ENCODE measurements at places on chromosomes 3 and 15. TPM values are rescaled to one million over a fixed set of nuclear protein-coding genes. Genes with fewer than 3 reads are reported as not detected.

DNA sequence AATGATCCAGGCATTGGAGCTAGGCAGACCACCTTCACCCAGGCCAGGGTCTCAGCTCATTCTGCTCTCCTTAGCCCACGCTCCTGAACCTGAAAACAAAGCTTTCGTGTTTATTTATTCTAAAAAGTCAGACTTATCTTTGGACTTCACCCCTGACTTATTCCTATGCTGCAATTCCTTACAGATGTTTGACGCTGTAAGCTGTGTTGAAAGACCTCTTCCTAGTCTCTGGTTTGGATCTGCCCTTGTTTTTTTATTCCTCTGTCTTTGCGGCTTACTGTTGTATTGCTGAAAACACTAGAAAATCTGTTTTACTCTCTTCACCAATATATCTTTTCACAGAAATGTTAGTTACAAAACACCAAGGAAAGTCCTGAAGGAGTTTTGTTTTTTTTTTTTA lies 40.5 kb upstream of the LDHAL6B start:
- no peak for DNase-seq
- H3K36me3 ChIP-seq: peaks cover 21% of the 10 kb centered on the region
- H3K27me3 ChIP-seq: no peaks in the 10 kb centered on the region
- no peaks in the 10 kb centered on the region for H3K4me1 ChIP-seq
- H3K4me3 ChIP-seq: no peak overlapping the region

- no peak overlapping the region for H3K4me3 ChIP-seq
- H3K4me1 ChIP-seq: no peaks in the 10 kb centered on the region
- DNase-seq: peak; percentile 20
- H3K27me3 ChIP-seq: no peaks in the 10 kb centered on the region
Measured at GRCh38 chr15:64455961-64456371, 4.4 kb upstream of the ZNF609 start.

GRCh38 chr3:54780336-54780735 lies 147.5 kb downstream of the LRTM1 start:
- H3K27ac ChIP-seq: no peak overlapping the region
- no peaks in the 10 kb centered on the region for H3K4me1 ChIP-seq

GRCh38 chr15:62067448-62068044 lies 769 bp downstream of the C2CD4A start:
- peak overlapping the region; percentile 48 for H3K27ac ChIP-seq
- H3K4me1 ChIP-seq: peaks cover 25% of the 10 kb centered on the region
- DNase-seq: peak; percentile 28
- peak overlapping the region; percentile 68 for H3K4me3 ChIP-seq
- H3K36me3 ChIP-seq: no peaks in the 10 kb centered on the region
- H3K27me3 ChIP-seq: peaks cover 15% of the 10 kb centered on the region

DNA sequence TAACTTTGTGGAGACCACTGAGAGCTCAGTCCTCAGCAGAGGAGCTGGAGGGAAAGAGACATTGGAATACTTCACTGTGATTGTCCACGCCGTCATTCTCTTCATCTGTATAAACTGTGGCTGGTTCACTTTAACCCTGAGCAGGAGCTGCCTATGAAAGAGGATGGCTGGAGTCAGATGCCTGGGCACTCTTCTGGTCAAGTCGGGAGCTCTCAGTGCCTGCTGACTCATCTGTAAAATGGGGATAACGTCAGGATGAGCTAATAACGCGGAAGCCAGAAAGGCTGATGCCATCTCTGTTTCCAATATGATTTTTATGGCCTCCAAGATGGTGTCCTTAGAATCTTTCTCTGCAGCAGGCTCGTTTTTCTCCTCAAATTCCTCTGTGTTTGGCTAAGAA lies 51.6 kb upstream of the MRPS22 start:
- no peak for DNase-seq
- peaks cover 6% of the 10 kb centered on the region for H3K27me3 ChIP-seq
- H3K4me1 ChIP-seq: no peaks in the 10 kb centered on the region
- no peak overlapping the region for H3K4me3 ChIP-seq
- no peaks in the 10 kb centered on the region for H3K36me3 ChIP-seq

DNA sequence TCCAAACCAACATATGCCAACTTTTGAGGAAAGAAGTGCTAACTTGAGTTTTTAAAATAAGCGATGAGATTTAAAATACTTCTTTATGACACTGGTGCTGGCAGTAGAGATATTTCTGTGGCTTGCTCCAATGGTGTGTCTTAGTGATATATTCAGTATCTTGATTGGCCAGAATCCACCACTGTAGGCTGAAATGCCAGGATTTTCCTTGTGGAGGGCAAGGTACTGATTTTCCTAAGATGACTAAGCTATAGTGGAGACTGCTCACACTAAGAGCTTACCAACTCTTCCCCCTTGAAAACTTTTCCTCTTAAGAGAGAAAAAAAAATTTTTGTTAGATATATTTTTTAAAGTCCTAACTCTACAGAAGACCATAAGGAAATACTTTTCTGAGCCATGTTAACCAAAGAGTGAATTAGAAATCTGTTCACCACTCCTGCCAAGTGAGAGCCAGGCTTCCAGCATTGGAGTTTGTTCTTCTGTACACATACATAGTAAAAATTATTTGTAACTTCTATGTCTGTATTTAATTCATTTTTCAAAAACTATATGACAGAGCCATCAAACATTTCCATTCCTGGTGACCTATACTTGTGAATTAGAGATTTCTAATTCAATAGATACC lies 109.1 kb downstream of the PPP2R3A start:
- no peaks in the 10 kb centered on the region for H3K4me1 ChIP-seq
- no peaks in the 10 kb centered on the region for H3K27me3 ChIP-seq
- no peak overlapping the region for H3K4me3 ChIP-seq
- no peak for DNase-seq
- no peak overlapping the region for H3K27ac ChIP-seq
- H3K36me3 ChIP-seq: no peaks in the 10 kb centered on the region

DNA sequence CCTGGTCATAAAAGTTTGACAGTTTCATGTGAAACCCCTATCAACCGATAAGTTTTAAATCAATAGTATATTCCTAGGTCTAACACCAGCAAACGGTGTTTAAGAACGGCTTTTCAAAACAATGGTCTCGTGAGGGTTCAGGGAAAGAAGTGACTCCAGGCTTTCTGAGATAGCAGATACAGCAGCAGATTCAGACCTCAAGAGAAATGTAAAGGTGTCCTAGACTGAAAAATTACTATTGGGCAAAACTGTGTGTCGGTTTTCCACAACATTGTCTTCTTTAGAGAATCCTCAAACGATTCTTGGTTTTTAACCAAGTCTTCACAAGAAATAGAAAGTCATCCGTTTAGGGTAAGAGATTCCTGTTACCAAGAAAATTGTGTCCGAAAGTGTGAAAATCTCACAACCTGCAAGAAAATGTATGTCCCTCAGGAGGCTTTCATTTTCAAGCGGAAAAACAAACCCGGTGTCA lies 1.2 kb downstream of the SETD2 start:
- DNase-seq: no peak
- H3K4me1 ChIP-seq: peaks cover 43% of the 10 kb centered on the region
- no peaks in the 10 kb centered on the region for H3K27me3 ChIP-seq
- H3K27ac ChIP-seq: peak overlapping the region; percentile 99
- H3K4me3 ChIP-seq: peak overlapping the region; percentile 95
- no peaks in the 10 kb centered on the region for H3K36me3 ChIP-seq

GRCh38 chr3:152452318-152452717 lies 183.6 kb downstream of the MBNL1 start:
- DNase-seq: no peak
- H3K27ac ChIP-seq: no peak overlapping the region
- peaks cover 4% of the 10 kb centered on the region for H3K4me1 ChIP-seq

- no peak for DNase-seq
- no peaks in the 10 kb centered on the region for H3K27me3 ChIP-seq
- no peaks in the 10 kb centered on the region for H3K36me3 ChIP-seq
- H3K27ac ChIP-seq: no peak overlapping the region
- H3K4me3 ChIP-seq: no peak overlapping the region
Measured at GRCh38 chr3:146739203-146739671, 134.1 kb upstream of the PLSCR5 start.

DNA sequence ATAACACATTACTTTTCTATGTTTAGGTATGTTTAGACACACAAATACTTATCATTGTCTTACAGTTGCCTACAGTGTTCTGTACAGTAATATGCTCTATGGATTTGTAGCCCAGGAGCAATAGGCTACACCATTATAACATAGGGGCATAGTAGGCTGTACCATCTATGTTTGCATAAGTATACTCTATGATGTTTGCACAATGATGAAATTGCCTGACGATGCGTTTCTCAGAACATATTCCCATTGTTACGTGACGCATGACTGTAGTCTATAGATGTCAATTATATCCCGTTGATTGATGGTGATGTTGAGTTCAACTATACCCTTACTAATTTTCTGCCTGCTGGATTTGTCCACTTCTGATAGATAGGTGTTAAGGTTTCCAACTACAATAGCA lies 139.4 kb upstream of the PFN2 start:
- H3K27me3 ChIP-seq: no peaks in the 10 kb centered on the region
- no peaks in the 10 kb centered on the region for H3K4me1 ChIP-seq
- no peaks in the 10 kb centered on the region for H3K36me3 ChIP-seq

- H3K27ac ChIP-seq: no peak overlapping the region
- no peaks in the 10 kb centered on the region for H3K4me1 ChIP-seq
- no peak for DNase-seq
- H3K36me3 ChIP-seq: no peaks in the 10 kb centered on the region
- no peak overlapping the region for H3K4me3 ChIP-seq
Measured at GRCh38 chr15:78838489-78838888, 27.2 kb upstream of the ADAMTS7 start.

GRCh38 chr15:57184502-57184901 lies 191.8 kb upstream of the CGNL1 start:
- no peaks in the 10 kb centered on the region for H3K27me3 ChIP-seq
- H3K4me3 ChIP-seq: no peak overlapping the region
- no peak overlapping the region for H3K27ac ChIP-seq
- H3K4me1 ChIP-seq: peaks cover 5% of the 10 kb centered on the region
- DNase-seq: no peak
- no peaks in the 10 kb centered on the region for H3K36me3 ChIP-seq

GRCh38 chr3:52087731-52088130 lies 31.4 kb upstream of the DUSP7 start:
- no peak overlapping the region for H3K4me3 ChIP-seq
- no peak overlapping the region for H3K27ac ChIP-seq
- H3K27me3 ChIP-seq: no peaks in the 10 kb centered on the region

GRCh38 chr3:22262386-22262785 lies 511.4 kb upstream of the ZNF385D start:
- no peaks in the 10 kb centered on the region for H3K27me3 ChIP-seq
- no peaks in the 10 kb centered on the region for H3K4me1 ChIP-seq
- no peak for DNase-seq
- no peak overlapping the region for H3K4me3 ChIP-seq

DNA sequence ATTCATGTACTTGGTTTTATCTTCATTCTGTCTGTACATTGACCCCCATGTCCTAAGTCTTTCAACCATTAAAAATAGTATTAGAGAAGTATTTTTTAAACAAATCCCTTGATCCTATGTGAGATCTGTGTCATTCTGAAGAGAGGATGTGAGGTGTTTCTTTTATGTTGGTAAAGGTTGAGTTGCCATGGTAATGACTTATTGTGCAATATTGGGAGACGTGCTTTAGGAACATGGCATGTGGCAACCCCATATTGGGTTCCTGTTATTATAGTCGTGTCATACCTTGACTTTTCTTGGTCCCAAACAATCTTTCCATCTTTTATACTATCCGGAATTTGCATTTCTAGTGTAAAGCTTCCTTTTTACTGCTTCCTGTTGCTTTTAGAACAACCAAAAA lies 203.1 kb downstream of the KCNAB1 start:
- no peak overlapping the region for H3K4me3 ChIP-seq
- DNase-seq: no peak
- no peaks in the 10 kb centered on the region for H3K36me3 ChIP-seq
- no peaks in the 10 kb centered on the region for H3K4me1 ChIP-seq

GRCh38 chr3:18378218-18378617 lies 46.9 kb downstream of the SATB1 start:
- no peak overlapping the region for H3K4me3 ChIP-seq
- no peaks in the 10 kb centered on the region for H3K36me3 ChIP-seq
- no peak for DNase-seq
- H3K4me1 ChIP-seq: no peaks in the 10 kb centered on the region

DNA sequence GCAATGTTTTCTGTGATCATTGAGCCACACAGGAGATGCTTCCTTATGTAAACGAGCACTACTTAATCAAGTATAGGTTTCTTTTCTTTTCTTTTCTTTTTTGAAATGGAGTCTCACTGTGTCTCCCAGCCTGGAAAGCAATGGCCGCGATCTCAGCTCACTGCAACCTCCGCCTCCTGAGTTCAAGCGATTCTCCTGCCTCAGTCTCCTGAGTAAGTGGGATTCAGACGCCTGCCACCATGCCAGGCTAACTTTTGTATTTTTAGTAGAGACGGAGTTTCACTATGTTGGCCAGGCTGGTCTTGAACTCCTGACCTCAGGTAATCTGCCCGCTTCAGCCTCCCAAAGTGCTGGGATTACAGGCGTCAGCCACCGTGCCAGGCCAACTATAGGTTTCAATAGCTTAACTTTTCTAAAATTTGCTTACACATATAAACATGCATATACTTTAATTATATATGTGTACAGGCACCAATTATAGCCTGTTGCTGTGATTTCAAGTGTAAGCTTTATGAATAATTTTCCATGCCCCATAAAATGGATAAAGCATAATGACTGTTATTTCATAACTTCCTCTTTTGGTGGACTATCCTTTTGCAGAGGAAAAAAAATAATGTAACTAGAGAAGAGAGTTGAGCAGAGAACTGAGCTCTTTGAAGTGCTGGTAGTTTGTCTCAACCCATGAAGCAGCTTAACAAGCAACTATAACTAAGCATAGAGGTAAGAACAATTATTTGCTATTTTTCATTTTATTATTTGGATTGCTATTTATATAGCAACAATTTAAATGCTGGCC lies 24.8 kb upstream of the MBNL1 start:
- H3K4me3 ChIP-seq: no peak overlapping the region
- H3K36me3 ChIP-seq: no peaks in the 10 kb centered on the region
- H3K4me1 ChIP-seq: no peaks in the 10 kb centered on the region
- H3K27me3 ChIP-seq: no peaks in the 10 kb centered on the region
- peak overlapping the region; percentile 66 for H3K27ac ChIP-seq

DNA sequence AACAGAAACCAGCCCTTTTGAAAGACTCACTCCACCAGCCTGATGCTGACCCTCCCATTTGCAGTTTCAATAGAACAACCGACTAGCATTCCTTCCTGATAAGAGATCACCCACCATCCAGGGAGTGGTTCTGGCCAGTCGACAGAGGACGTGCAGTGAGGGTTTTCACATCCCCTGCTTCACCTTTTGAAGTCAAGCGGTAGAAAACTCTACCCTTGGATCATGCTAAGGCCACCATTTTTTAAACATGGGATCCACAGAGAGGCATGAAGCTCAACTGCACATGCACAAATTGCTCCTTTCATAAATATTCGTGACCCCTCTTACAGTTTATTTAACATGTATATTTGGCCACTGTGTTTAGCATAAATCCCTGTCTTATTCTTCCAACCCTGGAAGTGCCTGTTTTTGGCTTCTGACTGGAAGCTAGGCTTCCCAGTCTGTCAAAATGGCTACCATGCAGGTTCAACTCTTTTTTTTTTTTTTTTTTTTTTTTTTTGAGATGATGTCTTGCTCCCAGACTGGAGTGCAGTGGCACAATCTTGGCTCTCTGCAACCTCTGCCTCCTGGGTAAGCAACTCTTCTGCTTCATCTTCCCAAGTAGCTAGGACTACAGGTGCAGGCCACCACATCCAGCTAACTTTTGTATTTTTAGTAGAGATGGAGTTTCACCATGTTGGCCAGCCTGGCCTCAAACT lies 1.0 kb upstream of the THUMPD3 start:
- H3K27ac ChIP-seq: peak overlapping the region; percentile 92
- no peaks in the 10 kb centered on the region for H3K27me3 ChIP-seq

STAC gene
- 3.5 TPM for total RNA-seq

ENTPD3 gene
- total RNA-seq: 2.3 TPM

CACNA2D2 gene
- 0.48 TPM for total RNA-seq

RASA2 gene
- total RNA-seq: 70.3 TPM

KBTBD13 gene
- total RNA-seq: not detected

C3orf20 gene
- not detected for total RNA-seq

PLCD1 gene
- 21.1 TPM for total RNA-seq

HAPLN3 gene
- total RNA-seq: 2.9 TPM

LRRC31 gene
- 18.0 TPM for total RNA-seq

CSTA gene
- total RNA-seq: 1.4 TPM

Measured in transverse colon (tissue), 4 donors.